Thoracic aorta (tissue), 2 donors: ENCODE measurements at places on chromosomes 4 and X. TPM values are rescaled to one million over a fixed set of nuclear protein-coding genes. Genes with fewer than 3 reads are reported as not detected.
A peak's percentile ranks its signal among the peaks of the same experiment; 100 is the strongest.

TCP11X2 gene
- not detected for total RNA-seq

CLGN gene
- 0.21 TPM for total RNA-seq

DNA sequence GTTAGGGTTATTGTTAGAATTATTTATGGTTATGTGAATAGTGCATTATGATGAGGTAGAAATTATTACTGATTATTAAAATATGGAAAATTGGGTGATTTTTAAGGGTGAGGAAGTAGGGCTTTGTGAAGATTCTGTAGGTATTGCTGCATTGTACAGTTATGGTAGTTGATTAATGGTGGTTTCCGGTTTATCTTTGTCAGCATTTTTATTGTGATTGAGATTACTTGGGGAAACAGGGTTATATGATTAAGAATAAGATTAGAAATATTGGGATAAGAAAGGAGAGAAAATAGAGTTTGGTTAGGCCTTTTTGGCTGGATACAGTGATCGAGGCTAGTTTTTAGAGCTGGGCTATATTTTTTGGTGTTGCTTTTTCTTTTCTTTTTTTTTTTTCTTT is 8.6 kb upstream of the IGBP1 start:
- no peaks in the 10 kb centered on the region for H3K36me3 ChIP-seq
- no peak overlapping the region for H3K27ac ChIP-seq
- H3K27me3 ChIP-seq, result no peaks in the 10 kb centered on the region
- no peak overlapping the region for H3K4me3 ChIP-seq
- DNase-seq, result no peak

DNA sequence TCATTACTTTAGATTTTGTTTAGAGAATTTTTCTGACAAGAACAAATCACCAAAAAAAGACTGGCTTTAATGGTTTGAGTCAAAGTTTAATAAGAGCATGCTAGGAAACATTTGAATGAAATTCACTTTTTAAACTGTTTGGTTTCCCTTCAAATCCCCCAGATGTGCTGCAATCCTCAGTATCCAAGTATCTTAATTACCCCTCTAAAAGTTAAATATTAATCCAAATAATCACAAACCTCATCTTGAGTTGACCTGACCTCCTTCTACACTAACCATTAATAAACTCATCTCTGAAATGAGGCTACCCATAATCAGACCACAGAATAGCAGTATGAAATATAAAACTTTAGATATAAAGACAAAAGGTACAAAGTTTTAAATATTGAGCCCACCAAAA is 10.1 kb downstream of the DHX15 start:
- H3K36me3 ChIP-seq, result peaks cover 18% of the 10 kb centered on the region
- peaks cover 39% of the 10 kb centered on the region for H3K4me1 ChIP-seq
- no peak overlapping the region for H3K4me3 ChIP-seq
- no peaks in the 10 kb centered on the region for H3K27me3 ChIP-seq

DNA sequence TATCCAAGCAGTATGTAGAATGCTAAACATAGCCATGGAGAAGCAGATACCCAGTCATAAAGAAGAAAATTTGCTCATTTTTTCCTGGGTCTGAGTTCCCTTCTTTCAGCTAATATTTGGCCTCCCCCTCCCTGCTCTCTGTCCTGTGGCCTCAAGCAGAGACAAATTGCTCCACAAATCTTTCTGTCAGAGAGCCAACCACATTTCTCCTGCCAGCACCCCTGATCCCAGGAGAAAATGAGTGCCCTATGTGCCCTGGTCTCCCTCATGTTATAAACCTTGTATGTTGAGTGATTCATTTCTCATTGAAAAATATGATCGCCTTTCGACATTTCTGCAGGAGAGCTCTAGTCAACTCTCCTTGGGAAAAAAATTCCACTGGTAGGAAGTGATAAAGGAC is 82.0 kb downstream of the TMEM156 start:
- DNase-seq, result no peak
- H3K27ac ChIP-seq, result no peak overlapping the region
- H3K4me3 ChIP-seq, result no peak overlapping the region
- H3K27me3 ChIP-seq, result no peaks in the 10 kb centered on the region
- no peaks in the 10 kb centered on the region for H3K4me1 ChIP-seq

GRCh38 chr4:177555007-177555574 is 112.9 kb upstream of the AGA start:
- no peaks in the 10 kb centered on the region for H3K27me3 ChIP-seq
- no peak for DNase-seq
- H3K4me1 ChIP-seq, result no peaks in the 10 kb centered on the region
- H3K36me3 ChIP-seq, result no peaks in the 10 kb centered on the region
- H3K4me3 ChIP-seq, result no peak overlapping the region

SLITRK2 gene
- total RNA-seq, result 0.14 TPM

CPLX1 gene
- 0.85 TPM for total RNA-seq

GRCh38 chr4:7024336-7024890 is 18.8 kb upstream of the TADA2B start:
- H3K27ac ChIP-seq, result no peak overlapping the region
- peaks cover 22% of the 10 kb centered on the region for H3K36me3 ChIP-seq
- H3K4me1 ChIP-seq, result no peaks in the 10 kb centered on the region
- DNase-seq, result no peak

CCDC160 gene
- total RNA-seq, result not detected

HSFX1 gene
- 2.0 TPM for total RNA-seq

DNA sequence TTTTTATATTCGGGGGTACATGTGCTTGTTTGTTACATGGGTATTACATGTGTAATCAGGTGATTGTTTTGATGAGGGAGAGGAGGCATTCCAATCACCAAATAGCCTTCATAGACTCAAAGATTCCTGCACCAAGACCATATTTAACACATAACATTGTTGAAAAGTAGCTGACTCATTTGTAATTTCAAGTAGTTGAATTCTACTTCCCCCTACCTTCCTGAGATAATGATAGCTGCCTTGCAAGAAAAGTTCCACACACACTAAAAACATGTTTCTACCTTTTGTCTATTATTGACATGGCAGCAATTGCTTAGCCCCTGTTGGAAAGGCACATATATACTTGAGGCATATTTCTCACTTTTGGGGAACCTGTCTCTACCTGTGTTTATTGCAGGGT is 16.1 kb downstream of the PGAM4 start:
- H3K4me3 ChIP-seq, result peak overlapping the region; percentile 9
- DNase-seq, result no peak
- no peaks in the 10 kb centered on the region for H3K4me1 ChIP-seq
- peak overlapping the region; percentile 53 for H3K27ac ChIP-seq
- no peaks in the 10 kb centered on the region for H3K36me3 ChIP-seq

GRCh38 chr4:110475881-110476818 is at the start of gene ENPEP:
Gene ENPEP (plus strand): TSS chr4:110476155. CDS start chr4:110476415, 260 bp downstream.
- no peaks in the 10 kb centered on the region for H3K36me3 ChIP-seq
- no peaks in the 10 kb centered on the region for H3K27me3 ChIP-seq
- H3K4me1 ChIP-seq, result no peaks in the 10 kb centered on the region
- no peak for DNase-seq

GRCh38 chr4:141705048-141705746 is 68.8 kb downstream of the IL15 start:
- no peak for DNase-seq
- peaks cover 3% of the 10 kb centered on the region for H3K4me1 ChIP-seq
- H3K36me3 ChIP-seq, result no peaks in the 10 kb centered on the region

- H3K27ac ChIP-seq, result no peak overlapping the region
- no peak overlapping the region for H3K4me3 ChIP-seq
- DNase-seq, result no peak
Measured at GRCh38 chr4:3690551-3691152, 75.5 kb upstream of the ADRA2C start.

DNA sequence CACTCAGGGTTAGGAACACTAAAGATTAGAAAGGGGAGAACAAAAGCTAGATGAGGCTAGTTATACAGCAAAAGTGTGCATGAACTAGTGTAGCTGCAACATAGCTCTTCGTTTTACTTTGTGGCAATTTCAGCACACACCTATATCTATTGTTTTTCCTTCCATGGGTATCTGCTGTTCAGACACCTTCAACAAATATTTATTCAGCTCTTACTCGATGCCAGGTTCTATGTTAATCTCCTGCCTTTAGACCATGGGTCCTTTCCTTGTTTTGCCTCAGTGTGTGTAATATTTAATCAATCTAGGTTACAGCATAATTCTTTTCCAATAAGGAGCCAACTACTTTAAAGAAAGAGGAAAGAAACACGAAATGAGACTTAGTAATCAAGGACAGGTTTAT is 10.4 kb upstream of the FAM9A start:
- no peaks in the 10 kb centered on the region for H3K4me1 ChIP-seq
- no peak overlapping the region for H3K4me3 ChIP-seq
- no peaks in the 10 kb centered on the region for H3K27me3 ChIP-seq
- DNase-seq, result no peak
- no peak overlapping the region for H3K27ac ChIP-seq

DNA sequence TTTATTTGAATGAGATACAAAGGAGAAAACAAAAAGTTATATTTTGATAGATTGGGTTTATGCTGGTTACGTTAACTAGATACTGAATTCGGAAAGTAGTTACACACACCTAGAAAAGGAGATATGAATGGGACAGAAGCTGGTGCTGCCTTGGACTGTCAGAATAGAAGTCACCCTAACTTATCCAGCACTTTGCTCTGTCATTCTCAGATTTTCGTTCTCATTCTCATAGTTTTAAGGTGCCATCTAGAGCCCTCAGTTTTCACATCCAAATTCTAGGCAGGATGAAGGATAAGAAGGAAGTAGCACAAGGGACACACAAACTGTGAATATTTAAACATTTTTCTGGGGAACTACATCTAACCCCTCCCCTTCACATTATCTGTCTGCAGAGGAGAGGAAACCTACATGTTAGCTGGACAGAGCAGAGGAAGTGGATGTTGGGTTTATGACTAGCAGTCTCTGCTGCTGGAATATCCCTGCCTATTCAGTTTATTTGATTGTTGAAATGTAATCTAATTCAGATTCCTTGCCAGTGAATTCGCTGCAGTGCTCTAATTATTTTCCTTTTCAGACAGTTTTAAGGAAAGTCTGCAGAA is 521.9 kb downstream of the FAT4 start:
- H3K27me3 ChIP-seq, result no peaks in the 10 kb centered on the region
- no peak overlapping the region for H3K4me3 ChIP-seq
- H3K36me3 ChIP-seq, result no peaks in the 10 kb centered on the region
- DNase-seq, result no peak
- no peak overlapping the region for H3K27ac ChIP-seq
- H3K4me1 ChIP-seq, result no peaks in the 10 kb centered on the region

BEX4 gene
- 28.3 TPM for total RNA-seq

- no peak overlapping the region for H3K27ac ChIP-seq
- no peak for DNase-seq
- no peak overlapping the region for H3K4me3 ChIP-seq
Measured at GRCh38 chr4:125527681-125528080, 212.9 kb downstream of the FAT4 start.

RHOXF1 gene
- total RNA-seq, result not detected

DNA sequence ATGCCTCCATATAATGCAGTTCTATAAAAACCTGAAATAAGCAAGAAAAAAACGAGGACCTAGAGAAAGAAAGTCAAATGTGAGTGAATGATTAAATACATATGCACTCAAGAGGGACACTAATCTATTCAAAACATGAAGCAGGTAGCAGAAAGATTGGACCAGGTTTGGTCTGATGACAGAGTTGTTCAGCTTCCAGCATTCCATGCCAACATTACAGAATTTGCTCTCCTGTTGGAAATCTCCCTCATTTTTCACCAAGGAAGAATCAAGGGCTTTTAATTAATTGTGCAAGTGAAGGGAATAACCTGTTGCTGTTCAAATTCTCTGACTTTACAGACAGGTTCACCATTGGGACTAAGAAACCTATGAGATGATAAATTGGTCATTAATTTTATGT is 379.0 kb upstream of the RASGEF1B start:
- H3K27ac ChIP-seq, result no peak overlapping the region
- no peak overlapping the region for H3K4me3 ChIP-seq
- H3K36me3 ChIP-seq, result no peaks in the 10 kb centered on the region
- DNase-seq, result no peak
- no peaks in the 10 kb centered on the region for H3K4me1 ChIP-seq
- H3K27me3 ChIP-seq, result no peaks in the 10 kb centered on the region

DNA sequence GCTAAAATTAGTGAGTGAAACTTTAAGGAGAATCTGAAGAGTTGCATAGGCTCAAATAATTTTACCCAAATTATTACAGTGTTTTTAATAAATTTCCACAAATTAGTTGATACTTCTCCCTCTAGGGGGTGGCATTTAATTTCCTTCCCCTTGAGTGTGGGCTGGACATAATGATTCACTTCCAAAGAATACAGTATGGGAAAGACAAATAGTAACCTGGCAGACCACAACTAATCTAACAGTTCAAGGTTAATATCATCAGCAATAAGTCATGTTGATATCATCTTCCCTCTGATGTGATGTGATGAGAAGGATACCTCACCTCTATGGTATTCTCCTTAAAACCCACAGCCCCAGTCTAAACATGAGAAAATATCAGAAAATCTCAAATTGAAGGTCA is 15.5 kb downstream of the PFKFB1 start:
- no peaks in the 10 kb centered on the region for H3K36me3 ChIP-seq
- H3K4me3 ChIP-seq, result no peak overlapping the region
- no peak overlapping the region for H3K27ac ChIP-seq
- H3K4me1 ChIP-seq, result no peaks in the 10 kb centered on the region

GRCh38 chrX:14902537-14902936 is 29.3 kb downstream of the MOSPD2 start:
- H3K27me3 ChIP-seq, result no peaks in the 10 kb centered on the region
- H3K36me3 ChIP-seq, result no peaks in the 10 kb centered on the region
- H3K4me3 ChIP-seq, result no peak overlapping the region

DNA sequence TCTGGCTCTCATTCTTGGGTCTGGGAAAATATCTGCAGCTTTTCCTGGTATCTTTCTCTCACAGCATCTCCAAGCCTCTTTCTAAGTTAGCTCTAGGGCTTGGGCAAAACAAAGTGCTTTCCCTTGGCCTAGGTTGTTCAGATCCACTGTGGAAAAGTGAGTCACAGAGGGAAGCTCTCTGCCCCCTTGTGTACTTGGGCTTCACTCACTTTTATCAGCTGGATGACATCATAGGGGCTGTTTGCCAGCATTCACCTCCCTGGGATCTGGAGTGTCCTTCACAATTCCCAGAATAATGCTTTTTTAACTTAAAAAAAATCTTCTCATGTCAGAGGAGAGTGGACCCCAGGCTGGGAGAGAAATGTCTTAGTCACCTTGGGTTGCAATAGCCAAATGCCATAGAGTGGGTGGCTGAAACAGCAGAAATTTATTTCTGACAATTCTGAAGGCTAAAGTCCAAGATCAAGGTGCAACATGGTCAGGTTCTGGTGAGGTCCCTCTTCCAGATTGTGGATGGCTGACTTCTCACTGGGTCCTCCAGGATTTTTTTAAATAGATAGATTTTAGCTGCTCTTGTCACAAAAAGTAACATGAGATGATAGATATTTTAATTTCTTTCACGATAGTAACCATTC is 247.8 kb downstream of the SH2D1A start:
- no peaks in the 10 kb centered on the region for H3K4me1 ChIP-seq
- no peaks in the 10 kb centered on the region for H3K27me3 ChIP-seq
- no peak overlapping the region for H3K27ac ChIP-seq
- H3K36me3 ChIP-seq, result no peaks in the 10 kb centered on the region

DNA sequence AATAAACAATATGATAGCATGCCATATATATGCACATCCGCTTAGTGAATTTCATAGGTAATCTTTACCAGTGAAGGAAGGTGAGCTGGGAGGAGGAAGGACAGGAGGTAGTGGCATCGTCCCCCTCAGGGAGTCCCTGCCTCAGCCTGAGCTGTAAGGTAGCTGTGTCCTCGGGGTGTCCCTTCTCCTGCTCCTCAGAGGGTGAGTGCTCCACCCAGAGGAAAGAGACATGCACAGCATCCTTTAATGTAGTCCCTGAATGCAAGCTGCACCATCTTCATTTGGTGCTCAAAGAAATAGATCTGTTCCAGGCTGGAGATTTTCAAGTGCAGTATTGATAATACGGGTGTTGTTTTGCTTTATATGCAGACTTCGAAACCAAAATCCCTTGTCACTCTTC is 330.4 kb upstream of the SFRP2 start:
- no peaks in the 10 kb centered on the region for H3K36me3 ChIP-seq
- DNase-seq, result no peak
- no peak overlapping the region for H3K4me3 ChIP-seq
